ENCODE measurements at places on chromosomes 16 and 17.

DNA sequence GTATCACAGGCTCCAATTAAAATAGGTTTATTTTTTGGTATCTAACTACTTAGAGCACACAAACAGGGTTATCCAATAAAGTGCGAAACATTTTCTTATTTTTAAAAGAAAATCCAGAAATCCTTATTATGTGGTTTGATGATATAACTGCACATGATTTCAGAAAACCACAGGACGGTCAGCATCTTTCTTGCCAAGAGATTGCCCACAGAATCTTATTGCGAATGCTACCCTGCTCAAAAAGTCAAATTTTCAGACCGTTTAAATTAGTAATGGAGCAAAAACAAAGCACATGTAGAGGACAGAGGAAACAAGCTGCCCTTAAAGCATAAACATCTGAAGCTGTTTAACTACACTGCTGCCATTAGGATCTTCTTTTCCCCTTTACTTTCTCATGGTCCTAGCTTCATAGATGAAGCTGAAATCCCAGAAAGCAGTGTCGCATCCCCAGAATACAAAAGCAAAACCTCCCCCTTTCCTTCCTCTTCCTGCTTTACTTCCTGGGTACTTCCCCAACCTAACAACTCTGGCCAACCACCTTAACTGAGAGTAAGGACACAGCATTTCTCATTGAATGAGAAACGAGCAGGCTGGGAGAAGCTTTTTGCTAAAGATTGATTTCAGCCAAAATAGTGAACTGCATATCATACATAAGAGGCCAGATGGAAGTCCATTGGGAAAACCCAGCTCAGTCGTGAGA lies 43.7 kb downstream of the CMTM4 start:
- no peak for DNase-seq

DNA sequence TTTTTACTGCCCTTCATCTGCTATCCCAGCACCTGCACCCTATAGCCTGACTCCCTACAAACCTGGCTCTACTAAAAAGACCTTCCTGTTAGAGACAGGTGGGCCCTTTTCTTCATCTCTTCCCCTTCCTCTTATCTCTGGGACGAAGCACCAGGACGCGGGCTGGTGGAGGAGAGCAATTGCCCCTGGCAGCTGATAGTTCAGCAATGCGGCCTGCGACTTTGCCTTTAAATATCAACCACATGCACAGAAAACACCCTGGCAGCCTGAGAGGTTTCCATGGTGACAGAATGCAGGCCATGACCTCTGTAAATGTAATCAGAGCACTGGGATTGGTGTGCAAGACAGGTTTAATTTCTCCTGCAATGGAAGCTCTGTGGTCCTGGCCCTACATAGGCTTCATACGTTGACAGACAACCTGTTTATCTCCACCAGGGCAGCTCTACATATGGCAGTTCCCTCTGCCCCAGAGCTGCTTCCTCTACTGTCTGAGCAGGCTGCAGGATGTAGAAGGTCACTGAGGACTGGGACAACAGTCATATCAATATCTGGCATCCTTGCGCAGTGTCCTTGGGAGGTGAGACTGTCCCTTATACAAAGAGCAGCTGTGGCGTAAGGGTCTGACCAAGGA lies 10.0 kb upstream of the SKAP1 start:
- peak; percentile 55 for DNase-seq

DNA sequence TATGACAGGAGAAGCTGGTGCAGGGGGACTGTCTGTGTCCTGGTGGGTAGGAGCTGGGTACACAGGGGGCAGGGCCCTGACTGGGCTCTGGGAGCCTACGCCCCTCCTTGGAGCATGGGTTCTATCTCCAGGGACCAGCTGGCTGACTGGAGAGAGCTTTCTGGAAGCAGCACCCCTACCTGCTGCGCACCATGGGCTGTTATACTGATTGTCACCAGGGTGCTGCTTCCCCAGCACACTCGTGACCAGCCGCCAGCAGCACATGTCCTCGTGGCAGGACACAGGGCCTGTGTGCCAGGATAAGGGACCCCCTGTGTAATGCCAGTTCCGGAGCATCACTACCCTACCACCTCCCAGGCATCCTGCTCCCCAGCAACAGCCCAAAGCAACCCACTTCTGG lies 106.0 kb downstream of the AMFR start:
- no peak for DNase-seq

- DNase-seq: no peak
Measured at GRCh38 chr16:24991349-24991748, 23.8 kb downstream of the ARHGAP17 start.

- no peak for DNase-seq
Measured at GRCh38 chr16:54118846-54119245, 167.7 kb downstream of the IRX3 start.

- DNase-seq: peak; percentile 51
Measured at GRCh38 chr17:3695723-3696411, at the start of gene P2RX5. P2RX5 (minus strand) TSS chr17:3696155; CDS start chr17:3696005, 150 bp downstream.

DNA sequence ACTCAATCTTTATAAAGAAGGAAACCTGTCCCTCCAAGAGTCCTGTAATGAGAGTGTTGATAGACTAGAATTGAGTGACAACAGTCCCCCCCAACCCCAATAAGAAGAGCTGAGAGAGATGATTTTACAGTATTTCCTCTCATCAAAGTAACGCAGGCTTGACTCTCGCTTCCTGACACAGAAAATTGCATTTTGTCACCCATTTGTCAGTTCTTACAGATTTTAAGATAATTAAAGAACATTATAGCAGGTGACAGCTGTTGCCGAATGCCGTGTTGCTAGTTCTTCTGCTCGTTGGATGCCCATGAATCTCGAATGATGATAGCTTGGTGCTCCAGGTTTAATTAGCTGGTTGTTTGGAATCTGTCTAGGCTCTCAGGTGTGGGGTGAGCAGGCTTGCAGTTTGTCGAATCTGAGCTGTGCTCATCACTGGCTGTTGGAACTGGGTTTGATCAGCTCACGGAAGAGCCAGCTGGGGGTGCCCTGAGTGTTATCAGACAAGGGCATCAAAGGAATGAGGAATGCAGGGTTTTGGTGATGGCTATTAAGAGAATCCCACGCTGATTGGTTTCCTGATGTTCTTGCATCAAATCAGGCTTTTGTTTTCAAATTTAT lies 84.8 kb upstream of the CPHXL start:
- no peak for DNase-seq

- no peak for DNase-seq
Measured at GRCh38 chr17:11644265-11645212, 46.3 kb downstream of the DNAH9 start.
